ENCODE measurements at places on chromosomes 1 and 21.

DNA sequence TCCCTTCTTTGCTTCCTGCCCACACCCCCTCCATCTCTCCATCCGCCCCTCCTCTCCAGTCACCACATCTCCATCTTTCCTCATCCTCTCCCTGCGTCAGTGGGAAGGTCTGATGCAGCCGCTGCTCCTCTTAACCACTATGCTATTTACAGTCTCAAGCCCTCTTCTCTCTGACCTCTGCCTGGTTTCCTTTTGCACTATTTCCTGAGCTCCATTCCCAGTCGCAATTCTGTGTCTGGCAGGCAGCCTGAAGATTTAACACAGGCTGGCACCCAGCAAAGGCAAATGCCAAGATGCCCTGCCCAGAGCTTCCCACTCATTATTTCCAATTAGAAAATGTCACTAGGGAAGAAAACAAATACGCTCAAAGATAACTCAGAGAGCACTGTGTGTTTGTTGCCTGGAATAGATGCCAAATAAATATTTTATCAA is 89.6 kb upstream of the LPGAT1 start:
- peak; percentile 81 for DNase-seq

- DNase-seq, result no peak
Observed at GRCh38 chr1:227316456-227316855, 1.8 kb downstream of the CDC42BPA start.

- DNase-seq, result peak; percentile 66
Observed at GRCh38 chr1:94709891-94710581, 110.1 kb upstream of the SLC44A3 start.

DNA sequence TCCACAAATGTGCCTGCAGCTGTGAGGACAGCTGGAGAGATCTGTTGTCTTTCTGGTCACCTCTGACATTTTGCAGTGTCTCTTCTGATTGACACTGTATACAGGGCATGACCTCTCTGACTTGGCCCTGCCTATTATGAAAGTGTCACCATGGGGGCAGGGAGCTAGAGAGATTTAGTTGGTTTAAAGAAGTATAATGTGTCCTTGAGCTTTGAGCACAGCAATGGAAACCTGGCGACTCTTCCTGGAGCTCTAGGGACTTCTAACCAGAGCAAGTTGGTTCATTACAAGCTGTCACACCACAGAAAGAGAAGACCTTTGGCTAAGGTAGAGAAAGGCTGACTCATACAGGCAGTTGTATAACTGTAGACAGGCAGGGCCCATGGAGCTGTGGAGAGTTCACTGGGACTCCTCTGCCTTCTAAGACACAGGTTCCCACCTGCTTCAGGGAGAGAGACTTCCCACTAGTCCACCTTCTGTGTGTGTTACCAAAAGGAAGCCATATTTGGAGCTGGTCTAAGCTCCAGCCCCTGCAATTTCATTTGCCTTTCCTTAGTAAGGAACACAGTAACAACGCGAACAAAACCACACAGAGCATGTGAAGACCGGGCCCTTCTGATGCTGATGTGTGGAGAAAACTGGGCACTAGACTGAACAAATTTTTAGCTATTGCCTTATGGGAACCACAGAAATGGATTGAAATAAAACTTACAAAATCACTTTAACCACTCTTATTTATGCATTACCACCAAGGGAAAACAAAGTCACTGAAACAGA is 90.5 kb upstream of the ADAR start:
- no peak for DNase-seq

DNA sequence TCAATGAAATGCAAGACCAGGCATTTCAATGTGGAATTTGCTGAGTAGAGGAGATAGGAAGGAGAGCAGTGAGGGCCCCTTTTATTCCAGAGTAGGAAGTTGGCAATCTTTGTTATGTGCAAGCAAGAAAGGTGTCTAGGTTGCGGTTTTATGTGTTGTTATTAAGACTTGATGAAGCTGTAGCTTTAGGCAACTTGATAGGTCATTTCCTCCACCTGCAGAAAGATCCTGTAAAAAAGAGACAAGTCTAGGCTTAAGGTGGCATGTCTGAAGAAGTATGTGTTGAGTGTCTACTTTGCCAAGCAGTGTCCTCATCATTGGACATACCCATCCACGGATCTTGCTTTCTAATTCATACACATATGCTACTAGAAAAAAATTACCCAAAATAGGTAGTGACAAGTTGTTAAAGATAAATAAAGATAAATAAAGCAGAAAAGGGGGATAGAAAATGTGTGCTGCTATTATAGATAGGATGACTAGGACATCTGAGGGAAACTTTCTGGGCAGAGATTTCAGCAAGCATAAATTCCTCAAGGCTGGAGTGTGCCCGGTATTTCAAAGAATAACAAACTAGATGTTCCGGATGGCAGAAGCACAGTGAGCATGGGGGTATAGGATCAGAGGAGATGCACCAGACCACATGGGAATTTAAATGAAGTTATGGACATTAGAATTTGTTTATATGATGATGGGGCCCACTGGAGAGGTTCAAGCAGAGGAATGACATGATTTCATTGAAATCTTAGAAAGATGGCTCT is 335.0 kb downstream of the TGFB2 start:
- DNase-seq, result no peak

GRCh38 chr1:117708323-117709248 is 102.7 kb downstream of the TENT5C start:
- DNase-seq, result no peak

GRCh38 chr1:11772458-11772857 is 10.5 kb downstream of the C1orf167 start:
- DNase-seq, result no peak

DNA sequence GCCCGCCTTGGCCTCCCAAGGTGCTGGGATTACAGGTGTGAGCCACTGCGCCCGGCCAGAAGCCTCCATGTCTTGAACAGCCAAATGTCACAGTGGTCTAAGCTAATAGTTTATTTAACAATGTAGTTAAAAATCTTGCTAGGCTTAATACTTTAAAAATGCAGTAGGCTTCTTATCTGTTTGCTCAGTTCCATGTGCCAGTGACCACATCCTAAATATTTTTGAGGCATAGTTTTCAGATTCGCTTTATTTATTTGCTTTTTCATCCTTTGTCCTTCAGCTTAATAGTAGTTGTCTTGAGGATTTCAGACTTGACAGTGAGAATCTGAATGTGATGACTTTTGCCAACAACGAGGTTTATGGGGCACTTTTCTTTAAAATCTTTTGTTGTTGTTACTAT is 59.9 kb upstream of the PRRX1 start:
- no peak for DNase-seq

DNA sequence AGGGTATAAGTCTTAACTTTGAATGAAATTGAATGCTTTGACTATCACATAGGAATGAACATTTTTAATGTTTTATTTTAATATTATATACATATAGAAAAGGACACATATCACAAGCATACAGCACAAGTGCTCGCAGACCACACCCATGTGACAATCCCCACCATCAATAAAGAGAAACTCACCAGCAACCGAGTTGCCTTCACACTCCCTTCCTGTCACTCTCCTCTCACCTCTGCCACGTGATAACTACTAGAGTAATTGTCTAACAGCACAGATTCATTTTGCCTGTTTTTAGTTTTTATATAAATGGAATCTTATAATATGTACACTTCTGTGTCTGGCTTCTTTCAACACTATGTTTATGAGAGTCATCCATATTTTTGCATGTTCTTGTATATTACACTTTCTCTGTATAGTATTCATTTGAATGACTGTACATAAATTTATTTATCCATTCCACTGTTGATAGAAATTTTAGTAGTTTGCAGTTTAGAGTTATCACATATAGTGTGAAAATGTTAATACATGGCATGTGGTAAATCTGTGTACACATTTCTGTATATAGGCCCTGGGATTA is 304.9 kb upstream of the DUSP10 start:
- no peak for DNase-seq

GRCh38 chr1:208903251-208903905 is 659.2 kb upstream of the PLXNA2 start:
- DNase-seq, result no peak

- peak; percentile 99 for DNase-seq
Observed at GRCh38 chr21:43728467-43729390, 9.8 kb downstream of the PDXK start.

All from mesenchymal stem cell (in vitro differentiated cells and primary cell).